ENCODE measurements at places on chromosomes 5 and 9.

DNA sequence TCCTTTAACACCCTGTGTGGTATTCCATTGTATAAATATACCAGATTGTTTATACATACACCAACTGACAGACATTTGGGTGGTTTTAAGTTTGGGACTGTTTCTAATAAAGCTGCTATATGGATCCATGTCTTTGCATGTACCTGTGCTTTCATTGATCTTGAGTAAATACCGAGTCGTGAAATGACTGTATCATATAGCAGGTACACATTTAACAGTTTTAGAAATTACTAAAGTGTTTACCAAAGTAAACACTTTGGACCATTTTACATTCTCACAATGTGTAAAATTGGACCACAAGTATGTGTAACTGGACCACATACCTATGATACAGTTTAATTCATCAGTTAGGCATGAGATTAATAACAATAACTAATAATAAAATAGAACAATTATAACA is 175.2 kb downstream of the FBXL17 start:
- no peak for DNase-seq

DNA sequence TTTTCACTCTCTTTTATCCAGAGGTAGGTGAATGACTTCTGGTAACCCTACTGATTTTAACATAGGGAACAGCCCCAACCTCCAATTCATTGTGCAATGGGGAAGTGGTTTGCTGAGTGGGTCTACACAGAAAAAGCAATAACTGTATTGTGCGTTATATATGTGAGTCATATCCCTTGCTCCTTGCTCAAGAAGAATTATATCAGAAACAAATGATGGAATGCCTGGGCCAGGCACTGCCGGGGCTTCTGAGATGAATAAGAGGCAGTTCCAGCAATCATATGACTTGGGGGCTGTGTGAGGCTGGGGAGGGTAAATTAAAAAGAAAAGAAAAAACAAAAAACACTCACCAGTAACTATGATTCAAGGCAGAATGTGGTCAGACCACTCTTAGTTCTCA is 79.2 kb upstream of the ABCA1 start:
- peak; percentile 66 for DNase-seq

GRCh38 chr5:126450346-126450745 is 27.1 kb downstream of the GRAMD2B start:
- DNase-seq, result peak; percentile 11

DNA sequence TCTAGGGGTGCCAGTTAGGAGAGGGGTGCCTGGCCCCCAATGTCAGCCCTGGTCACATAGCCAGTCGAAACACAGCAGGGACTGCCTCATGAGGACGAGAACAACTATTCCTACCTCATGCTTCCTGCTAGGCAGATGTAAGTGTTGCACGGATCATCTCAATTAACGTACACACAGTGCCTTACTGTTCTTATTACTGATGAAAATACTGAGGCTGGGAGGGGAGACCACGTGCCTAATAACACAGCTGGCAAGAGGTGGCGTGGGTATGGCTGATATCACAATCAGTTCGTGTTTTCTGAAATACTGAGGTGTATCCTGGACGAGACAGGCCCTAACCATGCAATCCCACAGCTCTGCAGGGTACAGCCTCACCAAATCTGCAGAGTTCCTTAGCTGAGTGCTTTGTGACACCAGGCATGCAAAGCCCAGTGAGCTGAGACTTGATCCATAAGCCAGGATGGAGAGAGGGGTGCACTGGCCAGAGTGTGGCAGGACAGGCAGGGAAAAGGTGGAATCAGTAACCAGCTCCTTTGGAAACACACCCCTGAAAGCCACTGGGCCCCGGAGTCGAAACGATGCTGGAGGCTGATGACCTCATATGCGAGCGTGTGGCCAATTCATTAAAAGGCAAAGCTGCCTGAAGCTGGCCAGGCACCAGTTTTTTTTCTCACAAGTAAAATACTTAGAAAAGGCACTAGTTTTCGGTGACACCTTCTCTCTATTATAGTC is 63.9 kb downstream of the PRRT1B start:
- DNase-seq, result peak; percentile 18

All from kidney glomerular epithelial cell (primary cell).